ENCODE measurements at places on chromosomes 1 and 21.

DNA sequence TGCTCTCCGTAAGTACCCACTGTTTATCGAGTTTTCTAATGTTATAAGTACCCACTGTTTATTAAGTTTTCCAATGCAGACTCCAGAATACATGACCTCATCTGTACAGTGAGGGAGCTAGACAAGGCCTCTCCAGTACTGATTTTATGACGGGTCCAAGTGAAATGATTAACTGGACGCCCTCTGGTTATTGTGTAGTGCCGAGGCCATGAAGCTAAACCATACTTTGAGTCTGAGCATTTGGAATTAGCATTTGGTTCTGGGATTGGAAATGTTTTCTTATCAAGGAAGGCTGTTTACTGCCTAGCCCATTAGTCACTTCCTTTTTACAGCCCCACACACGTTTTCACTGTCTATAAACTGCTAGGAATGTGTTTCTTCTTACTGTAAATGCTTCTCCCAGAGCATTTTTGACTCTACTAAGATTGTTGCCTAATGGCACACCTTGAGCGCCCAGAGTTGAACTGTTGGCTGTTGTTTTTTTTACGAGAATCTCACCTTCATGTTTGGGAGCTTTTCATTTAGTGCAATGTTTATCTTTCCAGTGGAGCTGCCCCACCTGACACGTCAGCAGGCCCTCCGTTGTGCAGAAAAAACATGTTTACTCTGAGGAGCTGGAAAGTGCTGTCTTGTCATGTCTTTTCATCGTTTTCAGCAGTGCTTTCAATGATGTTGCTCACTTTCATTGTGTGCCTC is 26.9 kb downstream of the SPATA46 start:
- DNase-seq: no peak

DNA sequence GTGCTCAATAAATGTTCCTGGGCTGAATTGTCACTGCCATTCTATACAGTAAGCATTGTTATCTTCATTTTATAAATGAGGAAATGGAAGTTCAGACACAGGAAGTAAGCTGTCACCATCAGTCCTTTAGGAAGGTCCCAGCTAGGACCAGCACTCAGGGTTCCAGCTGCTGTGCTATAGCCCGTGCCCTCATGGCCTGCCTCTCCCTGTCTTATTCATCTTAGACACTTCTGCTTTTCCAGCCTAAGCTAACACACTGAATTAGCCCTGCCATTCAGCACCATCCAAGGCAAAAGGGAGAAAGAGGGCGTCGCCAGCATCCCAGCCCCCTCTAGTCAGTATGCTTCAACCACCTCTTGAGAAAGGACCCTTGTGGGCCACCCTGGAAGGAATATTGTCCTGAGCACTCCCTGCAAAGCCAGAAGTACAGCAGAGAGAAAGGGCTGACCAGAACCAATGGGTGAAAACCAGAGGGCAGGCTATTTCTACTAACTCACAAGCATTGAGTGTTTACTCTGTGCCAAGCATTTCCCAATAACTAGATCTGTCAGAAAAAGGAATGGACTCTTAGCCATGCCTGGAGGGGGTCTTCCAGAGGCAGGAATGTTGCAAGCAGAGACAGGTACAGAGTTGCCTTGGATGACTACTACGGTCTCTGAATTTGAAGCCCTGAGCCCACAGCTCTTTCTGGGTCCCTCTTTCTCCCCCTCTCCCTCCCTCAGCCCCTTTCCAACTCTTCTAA is 77.9 kb upstream of the NFIA start:
- no peak for DNase-seq

DNA sequence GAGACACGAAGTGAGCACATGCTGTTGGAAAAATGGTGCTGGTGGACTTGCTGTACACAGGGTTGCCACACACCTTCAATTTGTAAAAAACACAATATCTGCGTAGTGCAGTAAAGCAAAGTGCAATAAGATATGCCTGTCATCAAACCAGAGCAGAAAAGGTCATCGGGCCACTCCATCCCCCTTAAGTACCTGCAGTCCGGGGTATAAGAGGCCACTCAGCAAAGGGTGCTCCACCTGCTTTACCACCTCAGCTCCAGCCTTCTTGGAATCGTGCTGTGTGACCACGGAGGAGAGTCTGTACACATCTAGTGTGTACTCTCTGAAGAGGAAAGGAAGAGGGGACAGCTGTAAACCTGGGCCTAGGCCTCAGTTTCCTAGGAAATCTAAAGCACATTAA is 10.9 kb downstream of the YARS1 start:
- DNase-seq: no peak

- no peak for DNase-seq
Measured at GRCh38 chr1:207308451-207309190, 12.9 kb upstream of the CD55 start.

DNA sequence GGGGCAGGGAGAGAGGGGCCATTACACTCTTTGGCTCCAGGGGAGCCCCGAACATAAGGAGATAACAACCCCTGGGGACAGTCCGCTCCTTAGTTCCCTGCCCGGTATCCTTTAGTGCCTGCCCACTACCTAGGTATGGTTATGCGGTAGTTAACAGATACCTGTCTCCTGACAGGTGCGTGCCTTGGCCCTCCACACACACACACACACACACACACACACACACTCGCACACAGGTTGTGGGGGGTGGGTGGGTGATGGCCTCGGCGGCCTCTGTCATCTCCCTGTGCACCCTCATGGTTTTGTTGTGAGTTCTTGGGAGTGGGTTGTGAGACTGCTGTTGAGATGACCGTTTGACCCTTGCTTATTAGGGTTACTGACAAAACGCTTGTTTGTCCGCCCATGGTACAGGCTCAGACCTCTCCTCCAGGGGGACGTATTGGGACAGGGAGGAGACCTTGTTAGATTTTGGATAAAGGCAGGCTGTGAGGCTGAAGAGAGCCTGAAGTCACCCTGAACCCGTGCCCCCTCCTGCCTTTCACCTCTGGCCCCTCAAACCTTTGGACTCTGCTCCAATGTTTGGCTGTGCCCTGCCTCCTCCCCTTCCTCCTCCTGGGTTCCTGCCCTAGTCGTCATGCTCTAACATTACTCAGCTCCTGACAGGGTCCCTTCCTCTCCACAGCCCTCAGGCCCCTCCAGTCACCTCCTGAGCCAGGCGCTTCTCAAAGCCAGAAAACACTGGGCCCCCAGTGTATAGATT is 979 bp downstream of the RASSF5 start:
- no peak for DNase-seq

- DNase-seq: no peak
Measured at GRCh38 chr21:32456497-32456918, 44.0 kb downstream of the EVA1C start.

DNA sequence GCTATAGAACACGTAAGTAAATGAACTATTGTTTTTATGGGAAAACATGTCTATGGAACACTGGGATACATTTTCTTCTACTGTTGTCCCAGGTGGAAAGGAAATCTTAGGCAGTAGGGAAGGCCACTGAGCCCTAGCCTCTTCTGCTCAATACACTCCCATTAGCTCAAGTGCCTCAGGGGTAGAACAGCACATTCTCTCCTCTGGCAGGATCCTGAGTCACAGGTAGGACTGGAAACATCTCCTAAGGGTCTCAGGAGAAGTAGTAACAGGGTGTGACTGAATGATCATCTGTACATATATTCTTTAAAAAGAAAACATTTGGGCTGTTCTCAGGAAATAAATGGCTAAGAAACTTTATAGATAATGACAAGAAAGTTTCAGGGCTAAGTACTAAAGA is 175.6 kb upstream of the ESRRG start:
- DNase-seq: no peak

DNA sequence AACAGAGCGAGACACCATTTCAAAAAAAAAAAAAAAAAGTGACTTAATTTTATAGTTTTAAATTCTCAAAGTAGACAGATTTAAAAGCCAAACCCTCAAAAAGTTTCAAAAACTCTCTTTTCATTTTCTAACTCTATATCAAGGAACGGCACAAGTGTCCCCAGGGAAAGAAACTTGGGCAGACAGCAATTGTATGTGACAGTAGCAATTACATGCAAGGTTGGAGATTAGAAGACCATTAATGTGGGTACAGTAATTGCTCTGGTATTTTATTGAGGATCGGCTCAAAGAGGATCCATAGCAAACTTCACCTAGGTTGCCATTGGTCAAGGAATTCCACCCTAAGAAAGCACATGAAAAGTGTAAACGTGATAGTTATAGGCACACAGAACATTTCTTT is 46.2 kb downstream of the ACBD6 start:
- no peak for DNase-seq

DNA sequence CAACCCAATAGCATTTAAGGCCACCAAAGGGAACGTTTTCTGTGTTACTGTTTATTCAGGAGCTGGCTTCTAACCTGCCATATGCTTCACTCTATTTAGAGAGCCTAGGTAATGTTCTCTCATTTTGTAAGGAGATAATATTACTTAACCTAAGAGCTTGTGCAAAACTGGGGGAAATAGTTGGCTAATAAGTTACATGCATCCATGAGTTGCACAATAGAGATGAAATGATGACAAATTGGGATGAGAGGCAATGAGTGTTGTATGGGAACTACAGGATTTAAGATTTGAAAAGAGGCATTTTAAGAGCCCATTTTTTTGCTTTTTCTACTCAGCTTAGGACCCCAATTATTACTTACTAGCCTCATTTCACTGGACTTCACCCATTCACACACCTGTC is 151.0 kb downstream of the ST6GALNAC3 start:
- no peak for DNase-seq

DNA sequence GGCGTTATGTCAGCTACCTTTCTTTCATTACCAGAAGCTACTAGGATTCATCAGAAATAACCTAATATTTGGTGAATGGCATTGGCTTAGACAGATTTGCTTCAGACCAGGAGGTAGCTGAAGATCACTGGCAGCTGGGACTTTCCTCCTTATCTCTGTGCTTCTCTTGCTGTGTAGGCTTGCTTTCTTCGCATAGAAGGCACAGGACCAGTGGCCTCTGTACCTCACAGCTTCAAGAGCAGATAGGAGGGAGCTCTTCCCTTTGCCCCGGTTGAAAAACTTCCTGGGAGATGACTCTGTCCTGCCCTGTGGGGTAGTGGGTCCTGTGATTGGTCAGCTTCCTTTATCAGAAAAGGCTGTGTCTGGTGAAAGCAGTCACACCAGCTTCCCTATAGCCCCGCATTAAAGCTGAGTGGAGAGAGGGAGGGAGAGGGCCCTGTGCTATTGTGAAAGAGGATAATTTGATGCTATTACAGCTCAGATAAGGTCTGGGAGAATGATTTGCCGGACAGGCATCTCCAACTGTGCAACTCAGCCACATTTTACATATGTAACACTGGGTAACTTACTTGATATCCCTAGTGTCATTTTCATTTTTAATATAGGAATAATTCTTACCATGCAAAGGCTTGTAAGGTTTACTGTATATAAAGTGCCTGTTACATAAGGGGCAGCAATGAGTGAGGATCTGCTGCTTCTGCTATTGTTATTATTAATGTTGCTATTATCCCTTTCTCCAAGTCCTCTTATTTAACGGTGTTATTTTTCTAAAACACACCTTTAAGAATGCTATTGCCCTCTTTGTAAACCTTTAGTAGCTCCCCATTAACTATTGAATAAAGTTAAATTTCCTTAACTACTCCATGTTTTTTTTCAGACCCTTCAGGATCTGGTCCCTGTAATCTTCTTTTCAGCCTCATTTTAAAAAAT is 31.6 kb downstream of the OSBPL9 start:
- no peak for DNase-seq

- no peak for DNase-seq
Measured at GRCh38 chr1:98405581-98406074, 255.9 kb upstream of the SNX7 start.
